Testis (tissue), 5 donors: ENCODE measurements at places on chromosomes 12 and 14. TPM values are rescaled to one million over a fixed set of nuclear protein-coding genes. Genes with fewer than 3 reads are reported as not detected.

GRCh38 chr12:13442457-13442856 lies 245.9 kb downstream of the EMP1 start:
- H3K4me1 ChIP-seq: no peaks in the 10 kb centered on the region
- H3K27me3 ChIP-seq: no peaks in the 10 kb centered on the region
- no peak overlapping the region for H3K27ac ChIP-seq
- H3K36me3 ChIP-seq: no peaks in the 10 kb centered on the region

- no peak overlapping the region for H3K27ac ChIP-seq
- no peak overlapping the region for H3K4me3 ChIP-seq
- no peaks in the 10 kb centered on the region for H3K4me1 ChIP-seq
- no peaks in the 10 kb centered on the region for H3K36me3 ChIP-seq
- H3K27me3 ChIP-seq: no peaks in the 10 kb centered on the region
These were observed 615.9 kb upstream of the MIS18BP1 start for GRCh38 chr14:45868863-45869262.

DNA sequence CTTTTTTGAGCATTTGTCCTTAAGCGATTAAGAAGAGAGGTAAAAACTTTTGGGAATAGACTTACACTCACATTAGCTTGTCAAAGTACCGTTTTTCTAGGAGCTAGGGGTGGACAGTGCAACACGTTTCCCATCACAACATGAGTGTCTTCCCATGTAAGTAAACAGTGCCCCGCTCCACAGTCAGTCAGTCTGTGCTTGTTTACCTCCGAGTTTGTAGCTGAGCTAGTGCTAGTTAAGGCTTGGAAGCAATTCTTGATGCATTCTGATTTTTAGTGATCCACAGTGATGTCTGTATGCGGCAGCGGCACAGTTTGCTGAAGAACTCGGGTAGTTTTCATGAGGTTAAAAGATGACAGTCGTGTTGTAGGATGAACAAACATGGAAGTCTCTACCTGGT lies 941 bp downstream of the ZDHHC17 start:
- peak overlapping the region; percentile 78 for H3K4me3 ChIP-seq
- H3K4me1 ChIP-seq: peaks cover 15% of the 10 kb centered on the region

- no peak for DNase-seq
- H3K27me3 ChIP-seq: no peaks in the 10 kb centered on the region
- no peak overlapping the region for H3K27ac ChIP-seq
- H3K36me3 ChIP-seq: no peaks in the 10 kb centered on the region
- no peak overlapping the region for H3K4me3 ChIP-seq
- H3K4me1 ChIP-seq: no peaks in the 10 kb centered on the region
These were observed 255.4 kb downstream of the ETNK1 start for GRCh38 chr12:22880331-22880730.

DNA sequence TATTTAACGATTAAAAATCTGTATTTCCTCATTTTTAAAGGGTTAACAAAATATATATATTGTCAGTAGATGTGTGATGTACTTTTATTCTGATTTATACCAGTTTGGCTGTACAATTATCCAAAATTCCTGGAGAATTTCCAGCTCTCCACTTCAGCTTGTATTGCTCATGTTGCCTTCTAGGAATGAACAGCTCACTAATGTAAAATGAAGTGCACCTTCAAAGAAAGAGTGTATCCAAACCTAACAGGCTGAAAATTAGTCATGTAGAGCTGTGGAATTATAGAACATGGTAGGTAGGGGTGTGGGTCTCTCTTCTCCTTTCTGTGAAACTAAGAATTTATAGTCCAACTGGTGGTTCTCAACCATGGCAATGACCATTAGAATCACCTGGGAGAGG lies 362.0 kb downstream of the ETNK1 start:
- H3K4me1 ChIP-seq: no peaks in the 10 kb centered on the region
- H3K4me3 ChIP-seq: no peak overlapping the region
- no peak for DNase-seq
- H3K36me3 ChIP-seq: no peaks in the 10 kb centered on the region

GRCh38 chr14:90696720-90697119 lies 119.5 kb downstream of the TTC7B start:
- H3K4me3 ChIP-seq: no peak overlapping the region
- no peak for DNase-seq
- no peaks in the 10 kb centered on the region for H3K27me3 ChIP-seq

- no peaks in the 10 kb centered on the region for H3K27me3 ChIP-seq
- H3K36me3 ChIP-seq: no peaks in the 10 kb centered on the region
- H3K4me1 ChIP-seq: no peaks in the 10 kb centered on the region
These were observed 456.6 kb downstream of the VRK1 start for GRCh38 chr14:97253756-97254155.

- H3K4me3 ChIP-seq: no peak overlapping the region
- H3K27me3 ChIP-seq: no peaks in the 10 kb centered on the region
- H3K4me1 ChIP-seq: peaks cover 29% of the 10 kb centered on the region
- no peaks in the 10 kb centered on the region for H3K36me3 ChIP-seq
- H3K27ac ChIP-seq: peak overlapping the region; percentile 73
These were observed 46.9 kb downstream of the CHGA start for GRCh38 chr14:92969871-92970270.

DNA sequence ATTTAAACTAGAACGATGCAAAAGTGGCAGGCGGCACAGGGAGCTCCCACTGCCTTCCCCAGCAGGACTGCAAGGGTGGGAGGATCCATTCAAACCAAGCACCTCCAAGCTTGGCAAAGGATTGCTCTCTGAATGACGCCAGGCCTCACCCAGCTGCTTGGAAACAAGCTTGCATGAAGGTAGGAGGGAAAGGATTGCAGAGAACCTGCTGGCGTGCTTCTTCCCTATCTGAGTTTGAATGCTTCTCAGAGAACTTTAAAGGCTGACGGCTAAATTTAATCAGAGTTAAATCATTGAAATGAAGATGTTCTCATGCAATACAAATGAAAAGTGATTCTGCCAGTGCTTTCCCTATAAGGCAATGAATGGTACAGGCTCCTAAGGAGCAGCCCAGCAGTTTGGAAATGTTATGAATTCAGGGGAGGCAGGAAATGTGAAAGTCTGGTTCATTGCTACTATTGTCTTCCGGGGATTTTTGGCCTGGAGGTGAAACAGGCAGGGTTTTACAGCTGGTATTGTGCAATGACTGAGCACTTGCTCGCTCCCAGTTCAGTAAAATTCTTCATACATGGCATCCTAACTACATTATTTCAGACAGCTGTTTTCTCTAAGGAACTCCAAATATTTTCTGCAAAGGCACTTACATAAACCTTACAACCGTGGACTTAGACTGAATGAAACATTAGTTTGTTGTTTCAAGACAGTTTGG lies 31.9 kb upstream of the DUSP6 start:
- H3K36me3 ChIP-seq: no peaks in the 10 kb centered on the region
- H3K27me3 ChIP-seq: no peaks in the 10 kb centered on the region
- H3K27ac ChIP-seq: no peak overlapping the region
- peaks cover 22% of the 10 kb centered on the region for H3K4me1 ChIP-seq

- H3K4me3 ChIP-seq: peak overlapping the region; percentile 84
- DNase-seq: peak; percentile 76
- peaks cover 18% of the 10 kb centered on the region for H3K4me1 ChIP-seq
- no peaks in the 10 kb centered on the region for H3K36me3 ChIP-seq
- peak overlapping the region; percentile 96 for H3K27ac ChIP-seq
These were observed 508 bp downstream of the HNRNPC start for GRCh38 chr14:21268617-21269251.

DNA sequence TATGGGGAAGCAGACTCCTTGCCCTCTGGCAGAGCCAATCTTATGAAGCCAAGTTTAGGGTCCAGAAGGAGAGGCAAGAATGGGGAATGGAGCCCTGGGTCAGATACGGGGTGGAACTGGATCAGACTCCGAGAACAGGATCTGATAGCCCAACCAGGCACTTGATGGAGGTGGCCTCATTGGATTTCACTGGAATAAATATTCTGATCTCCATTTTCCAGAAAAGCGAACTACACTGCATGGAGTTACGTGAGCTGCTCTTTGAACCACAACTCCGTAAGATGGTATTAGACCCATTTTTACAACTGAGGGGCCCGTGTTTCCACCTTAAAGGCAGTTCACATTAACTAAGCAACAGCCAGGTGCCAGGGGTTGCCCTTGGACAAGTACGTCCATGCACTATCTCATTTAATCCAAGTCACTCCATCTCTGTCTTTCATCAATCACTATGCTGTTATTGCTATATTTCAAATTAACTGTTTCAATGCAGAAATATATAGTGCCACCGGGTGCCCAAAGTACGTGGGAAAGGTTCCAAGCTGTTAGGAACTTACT lies 155.2 kb downstream of the BCL11B start:
- no peak overlapping the region for H3K27ac ChIP-seq
- no peak for DNase-seq
- H3K4me1 ChIP-seq: peaks cover 5% of the 10 kb centered on the region
- no peaks in the 10 kb centered on the region for H3K27me3 ChIP-seq
- no peak overlapping the region for H3K4me3 ChIP-seq

DNA sequence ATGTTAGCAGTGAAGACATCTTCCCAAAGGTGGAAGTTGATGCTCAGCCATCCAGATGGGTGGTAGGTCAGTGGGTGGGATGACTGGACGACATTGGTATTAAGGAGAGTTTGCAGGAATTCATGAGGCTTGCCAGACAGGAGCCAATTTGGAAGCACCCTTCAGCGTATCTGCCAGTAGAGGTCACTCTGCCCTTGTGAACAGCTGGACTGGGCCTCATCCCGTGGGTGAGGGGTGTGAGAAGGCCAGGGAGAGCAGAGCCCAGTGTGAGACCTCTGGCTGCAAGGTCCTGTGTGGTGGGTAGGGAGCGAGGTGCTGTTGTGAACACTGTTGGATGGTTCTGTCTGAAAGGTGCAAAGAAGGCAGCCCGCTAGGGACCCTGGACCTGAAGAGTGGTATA lies 37.7 kb downstream of the SLC5A8 start:
- H3K4me3 ChIP-seq: no peak overlapping the region
- H3K27ac ChIP-seq: no peak overlapping the region
- H3K27me3 ChIP-seq: no peaks in the 10 kb centered on the region

- no peak overlapping the region for H3K27ac ChIP-seq
- H3K4me1 ChIP-seq: no peaks in the 10 kb centered on the region
- no peak for DNase-seq
These were observed 118.0 kb downstream of the SINHCAF start for GRCh38 chr12:31207799-31208465.

- H3K27ac ChIP-seq: peak overlapping the region; percentile 10
- H3K4me3 ChIP-seq: no peak overlapping the region
- H3K36me3 ChIP-seq: no peaks in the 10 kb centered on the region
- peak; percentile 89 for DNase-seq
These were observed 89.1 kb upstream of the STAC3 start for GRCh38 chr12:57340104-57340503.

GRCh38 chr14:57493467-57494181 lies at the start of gene CCDC198:
Gene CCDC198 (minus strand): TSS chr14:57493857. CDS start chr14:57493715, 142 bp downstream.
- H3K27ac ChIP-seq: no peak within 1 kb of the TSS
- H3K27me3 ChIP-seq: no peaks in the 10 kb centered on the region
- no peak for DNase-seq
- no peak within 1 kb of the TSS for H3K4me3 ChIP-seq
- H3K36me3 ChIP-seq: no peaks in the 10 kb centered on the region
- no peaks in the 10 kb centered on the region for H3K4me1 ChIP-seq

DNA sequence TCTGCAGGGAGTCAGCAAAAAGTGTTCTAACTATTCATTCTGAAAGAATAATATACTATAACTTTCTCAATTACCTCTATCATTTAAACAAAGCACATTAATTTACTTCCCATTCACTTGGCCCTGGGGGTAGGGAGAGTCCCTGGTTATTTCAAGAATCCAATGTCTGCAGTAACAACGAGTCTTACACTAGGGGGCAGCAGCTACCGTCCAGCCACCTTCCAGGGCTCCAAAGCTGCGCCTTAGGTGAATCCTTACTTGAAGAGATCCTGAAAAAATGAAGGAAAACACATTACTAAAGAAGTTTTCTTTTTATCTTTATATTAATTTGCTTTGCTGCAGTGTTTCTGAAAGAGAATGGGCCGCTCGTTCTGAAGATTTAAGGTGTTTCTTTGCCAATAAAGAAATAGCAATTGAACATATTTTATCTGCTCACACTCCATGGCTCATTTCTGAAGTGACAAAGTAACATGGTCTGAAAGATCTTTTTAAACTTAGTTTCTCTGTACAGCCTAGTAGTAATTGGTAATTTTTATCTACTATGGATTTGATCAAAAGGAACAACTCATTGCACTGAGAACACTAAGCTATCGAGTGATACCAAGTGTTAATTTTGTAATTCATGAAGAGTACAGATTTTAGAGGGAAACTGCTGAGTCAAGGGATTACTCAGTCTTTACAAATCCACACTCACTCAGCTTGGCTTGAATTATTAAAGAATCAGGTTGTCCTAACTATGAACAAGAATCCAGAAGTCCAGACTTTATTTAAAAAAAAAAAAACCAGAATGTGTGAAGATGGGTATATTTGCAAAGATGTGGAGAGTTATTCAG lies 27.6 kb downstream of the BHLHE41 start:
- no peak overlapping the region for H3K4me3 ChIP-seq
- no peak overlapping the region for H3K27ac ChIP-seq
- H3K27me3 ChIP-seq: no peaks in the 10 kb centered on the region
- DNase-seq: peak; percentile 77
- H3K4me1 ChIP-seq: no peaks in the 10 kb centered on the region
- H3K36me3 ChIP-seq: no peaks in the 10 kb centered on the region

The LIN7A gene
- 5.8 TPM for total RNA-seq

The SOX5 gene
- total RNA-seq: 26.0 TPM

The PPP1R12A gene
- 113 TPM for total RNA-seq

The NFYB gene
- 33.8 TPM for total RNA-seq

The FAM186B gene
- total RNA-seq: 54.9 TPM

The KRT6C gene
- total RNA-seq: 0.16 TPM

The RD3L gene
- total RNA-seq: not detected

The FRMD6 gene
- 71.3 TPM for total RNA-seq

The TMEM179 gene
- 12.1 TPM for total RNA-seq

The FGFR1OP2 gene
- total RNA-seq: 102 TPM
